ENCODE measurements at places on chromosomes 2 and 18.

DNA sequence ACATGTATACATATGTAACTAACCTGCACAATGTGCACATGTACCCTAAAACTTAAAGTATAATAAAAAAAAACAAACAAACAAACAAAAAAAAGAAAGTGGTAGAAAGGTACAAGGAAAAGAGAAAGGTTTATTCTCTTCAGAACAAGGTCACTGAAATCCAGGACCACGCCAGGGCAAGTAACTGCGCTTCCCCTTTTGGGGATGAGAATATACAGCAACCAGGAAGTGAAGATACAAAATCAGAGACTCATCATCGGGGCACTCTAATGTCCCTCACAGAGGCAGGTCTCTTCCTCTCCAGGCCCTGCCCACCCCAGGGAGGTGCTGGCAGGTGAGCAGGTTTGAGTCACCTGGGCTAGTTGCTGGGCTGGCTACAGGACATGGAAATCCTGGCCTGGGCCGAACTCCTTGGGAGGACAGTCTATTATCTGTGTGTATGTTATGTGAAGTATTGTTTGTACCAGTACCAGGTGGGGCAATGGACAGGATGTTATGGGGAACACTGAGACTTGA, 100.4 kb upstream of the GPR45 start:
- DNase-seq: no peak

DNA sequence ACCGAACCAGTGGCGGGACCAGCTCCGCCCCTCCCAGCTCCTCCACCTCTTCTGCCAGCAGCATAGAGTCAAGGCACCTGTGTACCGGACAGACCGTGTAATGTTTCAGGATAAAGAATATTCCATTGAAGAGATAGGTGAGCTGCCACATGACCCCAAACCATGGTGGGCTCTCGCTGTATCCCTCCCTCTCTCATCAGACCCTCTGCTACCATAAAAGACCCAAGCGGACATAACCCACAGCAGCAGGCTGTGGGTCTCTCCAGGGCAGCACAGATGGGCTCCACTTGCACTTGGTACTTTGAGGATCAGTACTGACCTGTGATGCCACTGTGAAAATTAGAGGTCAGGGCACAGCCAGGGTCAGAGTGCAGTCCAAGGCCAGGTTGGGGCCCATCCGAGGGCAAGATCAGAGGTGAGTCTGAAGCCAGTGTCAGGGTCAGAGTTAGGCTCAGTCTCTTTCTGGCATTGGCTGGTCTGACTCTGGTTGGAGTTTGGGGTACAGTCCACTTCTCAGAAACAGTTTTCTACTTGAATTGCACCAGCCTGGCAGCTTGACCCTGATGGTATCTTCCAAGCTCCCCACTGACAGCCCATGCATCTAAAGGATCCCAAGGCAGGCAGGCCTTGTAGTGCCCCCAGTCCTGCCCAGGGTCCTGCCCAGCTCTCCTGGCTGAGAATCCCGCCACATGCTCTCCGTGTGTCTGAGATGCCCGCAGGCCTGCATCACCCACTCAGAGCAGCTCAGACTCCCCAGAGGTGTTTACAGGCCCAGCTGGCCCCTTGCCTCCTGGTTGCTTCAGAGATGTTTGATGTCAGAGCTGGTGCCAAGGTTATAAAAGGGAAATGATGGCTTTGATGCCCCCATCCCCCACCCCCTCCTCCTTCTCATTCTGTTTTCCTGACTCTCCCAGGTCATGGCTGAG, 212.1 kb downstream of the DYSF start:
- DNase-seq: peak; percentile 29

DNA sequence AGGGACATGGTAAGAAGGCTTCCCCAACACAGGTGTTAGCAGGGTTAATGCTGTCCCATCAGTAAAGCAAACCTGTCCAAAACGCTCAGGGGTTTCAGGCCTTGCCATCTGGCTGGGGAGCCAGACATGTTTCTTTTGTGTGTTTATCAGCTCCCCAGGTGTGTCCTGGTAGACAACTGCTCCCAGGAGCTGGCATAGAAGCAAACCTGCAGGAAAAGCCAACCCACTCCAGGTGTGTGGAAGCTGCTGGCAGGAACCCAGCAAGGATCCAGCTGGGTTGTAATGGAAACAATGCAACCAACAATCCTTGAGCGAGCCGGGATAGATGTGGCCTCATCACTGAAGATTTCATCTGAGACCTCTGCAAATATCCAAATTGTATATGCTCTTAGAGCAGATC, 123.1 kb downstream of the RAB3GAP1 start:
- no peak for DNase-seq

- DNase-seq: no peak
These were observed 5.1 kb downstream of the OR6B3 start for GRCh38 chr2:240048237-240048636.

DNA sequence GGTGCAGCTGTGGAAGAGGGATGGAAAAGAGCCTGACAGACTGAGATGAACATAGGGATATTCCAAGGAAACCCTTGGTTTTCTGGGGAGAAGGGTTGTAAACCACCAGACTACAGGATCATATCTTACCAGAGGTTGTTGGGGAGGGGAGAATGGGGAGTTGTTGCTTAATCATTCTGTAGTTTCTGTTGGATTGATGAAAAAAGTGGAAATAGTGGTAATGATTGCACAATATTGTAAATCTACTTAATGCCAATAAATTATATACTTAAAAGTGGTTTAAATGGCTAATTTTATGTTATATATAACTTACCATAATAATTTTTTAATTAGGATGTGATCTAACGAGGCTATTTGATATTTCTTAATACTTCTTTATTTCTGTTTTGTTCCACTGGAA, 800.9 kb downstream of the BCL11A start:
- DNase-seq: no peak

DNA sequence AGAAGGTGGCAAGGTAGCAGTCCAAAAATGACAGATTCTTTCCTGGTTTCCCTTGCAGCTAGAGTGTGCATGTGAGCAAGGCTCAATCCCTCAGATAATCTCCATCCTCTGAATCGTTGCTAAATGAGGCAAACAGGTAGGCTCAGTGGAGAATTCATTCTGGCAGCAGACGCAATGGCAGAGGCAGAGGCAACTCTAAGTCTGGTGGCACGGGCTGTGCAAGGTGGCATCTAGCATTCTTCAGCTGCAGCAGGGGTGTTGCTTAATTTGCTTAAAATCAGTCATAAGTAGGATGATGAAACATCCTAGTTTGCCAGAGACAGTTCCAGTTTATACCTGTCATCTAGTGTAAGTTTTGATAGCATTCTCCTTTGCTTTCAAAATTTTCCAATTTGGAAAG, 391.1 kb upstream of the MEX3C start:
- DNase-seq: no peak

GRCh38 chr18:36325846-36326245, 28.3 kb downstream of the FHOD3 start:
- no peak for DNase-seq

DNA sequence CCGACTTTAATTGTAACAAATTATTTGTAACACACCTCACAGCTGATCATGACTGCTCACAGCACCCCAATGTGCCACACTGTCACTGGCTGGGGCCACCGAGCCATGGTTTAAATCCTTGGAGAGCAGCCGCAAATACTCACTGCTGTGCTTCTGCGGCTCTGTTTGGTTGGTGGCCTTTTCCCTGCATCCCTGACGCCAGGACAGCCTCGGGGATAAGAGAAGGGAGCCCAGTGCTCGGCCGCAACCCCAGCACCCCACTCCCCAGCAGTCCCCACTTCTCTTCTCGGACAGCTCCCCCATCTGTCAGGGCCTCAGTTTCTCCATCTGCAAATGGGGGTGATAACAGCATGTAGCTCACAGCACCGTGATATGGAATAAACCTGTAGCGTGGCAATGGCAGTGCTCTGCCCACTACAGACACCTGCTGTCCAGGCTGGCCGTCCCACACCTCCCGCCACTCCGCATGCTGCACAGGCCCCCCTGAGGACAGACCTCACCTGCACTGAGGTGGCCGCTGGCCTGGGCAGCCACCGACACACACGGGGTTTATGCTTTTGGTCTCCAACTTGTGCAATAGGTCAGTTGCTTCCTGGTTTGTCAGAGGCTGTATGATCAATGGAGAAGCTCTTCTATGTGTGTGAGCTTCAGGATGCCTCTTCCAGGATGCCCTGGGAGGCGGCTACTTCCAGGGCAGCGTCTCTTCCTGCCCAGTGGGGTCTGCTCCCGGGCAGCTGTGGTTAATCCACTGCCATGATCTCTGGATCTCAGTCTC, 87.1 kb downstream of the NDUFA10 start:
- DNase-seq: no peak

- DNase-seq: no peak
These were observed 62.7 kb downstream of the CYP1B1 start for GRCh38 chr2:38013158-38013752.

GRCh38 chr2:159226608-159227385, 59.7 kb downstream of the WDSUB1 start:
- no peak for DNase-seq

- DNase-seq: no peak
These were observed 308.2 kb downstream of the PIEZO2 start for GRCh38 chr18:10841203-10841602.

DNA sequence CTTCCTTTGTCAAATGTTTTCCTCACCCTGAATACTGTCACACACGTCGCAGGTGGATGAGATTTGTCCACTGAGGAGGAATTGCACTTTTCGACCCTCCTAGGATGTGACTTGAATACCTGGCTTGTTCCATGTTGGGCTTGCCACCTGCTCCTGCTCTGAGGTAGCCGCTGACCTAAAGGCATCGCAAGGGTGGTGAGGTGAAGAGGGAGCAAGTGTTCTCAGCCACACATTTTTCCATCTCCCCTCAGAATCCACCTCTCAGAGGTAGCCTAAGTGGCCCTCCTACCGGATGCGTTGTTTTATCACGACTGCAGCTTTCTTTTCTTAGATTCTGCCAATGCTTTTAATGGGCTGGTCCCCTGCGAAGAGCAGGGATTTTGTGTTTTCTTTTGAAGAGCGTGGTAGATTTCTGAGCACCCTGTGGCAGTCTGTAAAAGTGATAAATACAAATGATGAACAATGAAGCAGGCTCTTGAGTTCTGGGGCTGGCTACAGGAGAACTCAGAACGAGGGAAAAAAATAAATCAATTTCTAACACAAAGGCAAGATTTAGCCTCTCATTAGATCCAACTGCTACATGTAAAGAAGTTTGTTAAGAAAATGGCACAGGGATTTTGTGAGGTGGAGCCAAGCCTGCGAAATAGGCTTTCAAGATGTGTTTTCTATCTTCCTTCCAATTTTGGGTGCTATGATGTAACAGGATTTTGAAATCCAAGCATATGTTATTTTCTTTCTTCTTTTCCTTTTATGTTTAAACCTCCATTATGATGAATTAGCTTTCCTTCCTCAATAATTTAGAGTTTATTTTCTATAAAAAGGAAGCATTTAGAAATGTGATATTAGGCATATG, 386.7 kb downstream of the TGIF1 start:
- no peak for DNase-seq

- no peak for DNase-seq
These were observed 236.5 kb upstream of the SPHKAP start for GRCh38 chr2:228417956-228418355.

- DNase-seq: no peak
These were observed 57.6 kb downstream of the TTC21B start for GRCh38 chr2:165895974-165896373.
